ENCODE measurements at places on chromosomes 3 and 15. TPM values are rescaled to one million over a fixed set of nuclear protein-coding genes. Genes with fewer than 3 reads are reported as not detected.
A peak's percentile ranks its signal among the peaks of the same experiment; 100 is the strongest.

GRCh38 chr15:64191971-64192830 is 29.4 kb upstream of the PPIB start:
- H3K27me3 ChIP-seq: no peaks in the 10 kb centered on the region
- H3K27ac ChIP-seq: no peak overlapping the region
- H3K4me1 ChIP-seq: no peaks in the 10 kb centered on the region
- no peak for DNase-seq

- no peak overlapping the region for H3K4me3 ChIP-seq
- no peak overlapping the region for H3K27ac ChIP-seq
- H3K36me3 ChIP-seq: no peaks in the 10 kb centered on the region
Observed at GRCh38 chr3:143613226-143613625, 235.0 kb downstream of the SLC9A9 start.

DNA sequence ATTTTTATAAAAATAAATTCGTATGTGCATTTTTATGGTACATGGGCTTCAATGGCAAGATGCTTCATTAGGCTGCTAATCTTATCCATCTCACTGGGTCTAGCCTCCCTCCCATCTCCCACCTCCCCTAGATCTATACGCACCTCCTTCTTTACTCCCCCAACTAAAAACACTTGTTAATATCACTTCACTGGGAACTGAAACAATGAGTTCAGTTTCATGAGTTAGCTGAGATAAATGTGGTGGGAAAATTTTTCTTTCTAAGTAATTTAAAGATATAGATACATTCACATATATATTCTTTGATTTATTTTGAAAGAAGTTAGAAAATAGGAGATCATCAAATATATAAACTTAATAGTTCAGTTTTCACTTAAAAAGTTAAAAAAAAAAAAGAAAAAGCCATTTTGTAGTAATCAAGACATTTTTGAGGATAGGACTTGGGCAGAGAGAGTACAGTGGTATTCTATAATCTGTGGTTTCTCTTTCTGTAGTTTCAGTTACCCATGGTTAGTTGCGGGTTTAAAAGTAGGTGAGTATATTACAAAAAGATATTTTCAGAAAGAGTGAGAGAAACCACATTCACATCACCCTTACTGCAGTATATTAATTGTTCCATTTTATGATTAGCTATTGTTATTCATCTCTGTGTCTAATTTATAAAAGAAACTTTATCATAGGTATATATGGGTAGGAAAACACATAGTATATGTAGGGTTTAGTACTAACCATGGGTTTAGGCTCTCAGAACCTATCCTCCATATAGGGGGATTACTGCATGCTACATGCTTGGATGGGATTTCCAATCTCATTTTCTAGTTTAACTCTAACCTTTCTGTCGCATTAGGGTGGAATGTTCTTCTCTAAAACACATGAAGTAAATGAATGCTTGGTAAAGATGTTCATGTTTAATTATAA is 316.0 kb upstream of the CBLB start:
- no peaks in the 10 kb centered on the region for H3K4me1 ChIP-seq
- DNase-seq: no peak
- no peaks in the 10 kb centered on the region for H3K36me3 ChIP-seq
- no peak overlapping the region for H3K27ac ChIP-seq
- H3K4me3 ChIP-seq: no peak overlapping the region
- no peaks in the 10 kb centered on the region for H3K27me3 ChIP-seq

- no peak overlapping the region for H3K27ac ChIP-seq
- H3K27me3 ChIP-seq: peaks cover 3% of the 10 kb centered on the region
- no peaks in the 10 kb centered on the region for H3K4me1 ChIP-seq
- no peaks in the 10 kb centered on the region for H3K36me3 ChIP-seq
Observed at GRCh38 chr3:123789760-123790159, 94.4 kb downstream of the MYLK start.

- no peaks in the 10 kb centered on the region for H3K4me1 ChIP-seq
- no peaks in the 10 kb centered on the region for H3K36me3 ChIP-seq
- H3K4me3 ChIP-seq: no peak overlapping the region
Observed at GRCh38 chr15:35514759-35515158, 31.2 kb downstream of the DPH6 start.

DNA sequence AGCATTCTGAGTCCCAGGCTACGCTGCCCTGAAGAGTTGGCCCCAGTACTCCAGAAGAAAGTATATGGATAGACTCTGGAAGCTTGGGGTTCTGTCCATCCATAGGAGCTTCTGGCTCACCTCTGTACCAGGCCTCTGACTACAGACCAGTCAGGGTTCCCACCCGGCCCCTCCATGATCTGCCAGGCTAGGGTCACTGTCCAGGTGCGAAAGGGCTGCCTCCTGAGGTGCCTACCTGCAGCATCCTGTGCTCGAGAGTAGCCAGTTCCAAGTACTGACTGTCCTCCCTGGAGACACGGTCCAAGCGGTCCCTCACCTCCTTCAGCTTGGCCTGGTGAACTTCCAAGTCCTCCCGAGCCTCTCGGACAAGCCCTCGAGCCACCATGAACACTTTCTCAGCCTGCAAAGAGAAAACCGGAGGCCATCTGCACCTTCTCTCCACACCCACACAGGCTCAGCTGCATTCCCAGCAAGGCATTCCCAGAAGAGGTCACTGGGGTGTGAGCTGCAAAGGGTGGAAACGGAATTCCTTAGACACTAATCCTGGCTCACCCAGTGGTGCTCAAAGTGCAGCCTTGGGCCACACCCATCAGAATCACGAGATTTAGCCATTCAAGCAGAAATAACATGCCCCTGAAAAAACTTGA is 3.7 kb upstream of the PLXNB1 start:
- DNase-seq: no peak
- peak overlapping the region; percentile 96 for H3K27ac ChIP-seq
- H3K36me3 ChIP-seq: no peaks in the 10 kb centered on the region
- peaks cover 7% of the 10 kb centered on the region for H3K4me1 ChIP-seq
- H3K4me3 ChIP-seq: no peak overlapping the region

- DNase-seq: no peak
- no peaks in the 10 kb centered on the region for H3K4me1 ChIP-seq
- no peak overlapping the region for H3K27ac ChIP-seq
- H3K27me3 ChIP-seq: no peaks in the 10 kb centered on the region
- H3K4me3 ChIP-seq: no peak overlapping the region
Observed at GRCh38 chr3:61772456-61772855, 211.1 kb downstream of the PTPRG start.

DNA sequence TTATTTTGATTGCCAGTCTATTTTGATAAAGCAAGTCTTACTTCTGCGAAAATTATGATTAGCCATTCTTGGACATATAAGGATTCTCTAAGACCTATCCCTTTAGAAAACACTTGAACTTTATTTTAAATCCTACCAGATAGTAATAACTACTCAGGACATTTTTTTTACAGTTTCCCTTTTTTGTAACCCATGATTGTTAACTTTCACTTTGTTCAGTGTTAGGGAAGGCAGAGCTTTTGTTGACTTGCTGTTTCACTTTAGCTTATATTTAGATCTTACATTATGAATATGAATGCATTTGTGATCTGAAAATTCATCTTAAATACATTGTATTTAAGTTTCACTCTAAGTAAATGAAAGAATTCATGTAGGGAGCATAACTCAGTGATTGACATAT is 167.0 kb downstream of the AKAP13 start:
- H3K36me3 ChIP-seq: no peaks in the 10 kb centered on the region
- no peak for DNase-seq
- H3K4me3 ChIP-seq: no peak overlapping the region
- no peaks in the 10 kb centered on the region for H3K4me1 ChIP-seq
- H3K27ac ChIP-seq: no peak overlapping the region

DNA sequence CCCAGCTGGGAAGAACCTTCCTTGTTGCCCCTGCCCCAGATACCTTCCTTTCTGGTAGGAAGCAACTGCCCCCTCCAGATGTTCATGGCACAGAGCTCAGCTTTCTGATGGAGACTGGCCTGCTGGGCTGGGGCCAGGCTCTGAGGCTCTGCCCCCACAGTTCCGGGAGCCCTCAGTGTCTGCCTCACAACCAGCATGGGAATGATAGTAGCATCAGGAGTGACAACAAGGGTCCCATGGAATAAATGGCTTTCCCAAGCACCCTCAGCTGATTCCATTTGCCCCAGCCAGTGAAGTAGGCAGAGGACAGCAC is 65.6 kb upstream of the IQSEC1 start:
- H3K27ac ChIP-seq: no peak overlapping the region
- no peaks in the 10 kb centered on the region for H3K4me1 ChIP-seq
- H3K4me3 ChIP-seq: no peak overlapping the region
- no peak for DNase-seq
- H3K27me3 ChIP-seq: peaks cover 2% of the 10 kb centered on the region

DNA sequence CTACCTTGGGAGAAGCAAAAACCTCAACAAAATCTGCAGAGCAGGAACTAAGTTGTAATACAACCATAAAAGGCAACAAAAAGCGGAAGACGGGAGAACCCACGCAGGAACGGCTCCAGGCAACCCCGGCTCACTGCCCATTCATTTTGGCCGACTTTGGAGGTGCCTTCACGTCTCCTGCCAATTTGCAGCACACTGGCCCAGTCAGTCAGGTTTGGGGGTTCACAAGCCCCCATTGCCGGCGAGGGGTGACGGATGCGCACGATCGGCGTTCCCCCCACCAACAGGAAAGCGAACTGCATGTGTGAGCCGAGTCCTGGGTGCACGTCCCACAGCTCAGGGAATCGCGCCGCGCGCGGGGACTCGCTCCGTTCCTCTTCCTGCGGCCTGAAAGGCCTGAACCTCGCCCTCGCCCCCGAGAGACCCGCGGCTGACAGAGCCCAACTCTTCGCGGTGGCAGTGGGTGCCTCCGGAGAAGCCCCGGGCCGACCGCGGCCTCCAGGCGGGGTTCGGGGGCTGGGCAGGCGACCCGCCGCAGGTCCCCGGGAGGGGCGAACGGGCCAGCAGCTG is 463 bp downstream of the TERC start:
- peak; percentile 40 for DNase-seq
- peak overlapping the region; percentile 97 for H3K27ac ChIP-seq
- no peaks in the 10 kb centered on the region for H3K27me3 ChIP-seq

GRCh38 chr15:25582886-25583285 is 144.1 kb upstream of the UBE3A start:
- no peaks in the 10 kb centered on the region for H3K4me1 ChIP-seq
- H3K4me3 ChIP-seq: no peak overlapping the region
- H3K36me3 ChIP-seq: no peaks in the 10 kb centered on the region
- H3K27me3 ChIP-seq: no peaks in the 10 kb centered on the region
- DNase-seq: no peak

GRCh38 chr3:107604057-107604822 is 81.5 kb downstream of the BBX start:
- H3K4me1 ChIP-seq: no peaks in the 10 kb centered on the region
- no peak overlapping the region for H3K4me3 ChIP-seq
- H3K36me3 ChIP-seq: no peaks in the 10 kb centered on the region
- no peak for DNase-seq
- no peak overlapping the region for H3K27ac ChIP-seq

GRCh38 chr15:60660290-60661051 is 181.5 kb upstream of the ICE2 start:
- no peak for DNase-seq
- H3K27me3 ChIP-seq: no peaks in the 10 kb centered on the region
- no peak overlapping the region for H3K4me3 ChIP-seq
- no peaks in the 10 kb centered on the region for H3K4me1 ChIP-seq
- no peak overlapping the region for H3K27ac ChIP-seq

- H3K27me3 ChIP-seq: no peaks in the 10 kb centered on the region
- DNase-seq: no peak
- no peaks in the 10 kb centered on the region for H3K4me1 ChIP-seq
- H3K27ac ChIP-seq: no peak overlapping the region
- H3K36me3 ChIP-seq: no peaks in the 10 kb centered on the region
- no peak overlapping the region for H3K4me3 ChIP-seq
Observed at GRCh38 chr3:70855149-70855548, 542.7 kb upstream of the MDFIC2 start.

GRCh38 chr15:94387849-94388441 is 156.6 kb downstream of the MCTP2 start:
- H3K4me1 ChIP-seq: no peaks in the 10 kb centered on the region
- H3K27ac ChIP-seq: no peak overlapping the region
- H3K4me3 ChIP-seq: no peak overlapping the region
- H3K27me3 ChIP-seq: no peaks in the 10 kb centered on the region
- no peak for DNase-seq

DNA sequence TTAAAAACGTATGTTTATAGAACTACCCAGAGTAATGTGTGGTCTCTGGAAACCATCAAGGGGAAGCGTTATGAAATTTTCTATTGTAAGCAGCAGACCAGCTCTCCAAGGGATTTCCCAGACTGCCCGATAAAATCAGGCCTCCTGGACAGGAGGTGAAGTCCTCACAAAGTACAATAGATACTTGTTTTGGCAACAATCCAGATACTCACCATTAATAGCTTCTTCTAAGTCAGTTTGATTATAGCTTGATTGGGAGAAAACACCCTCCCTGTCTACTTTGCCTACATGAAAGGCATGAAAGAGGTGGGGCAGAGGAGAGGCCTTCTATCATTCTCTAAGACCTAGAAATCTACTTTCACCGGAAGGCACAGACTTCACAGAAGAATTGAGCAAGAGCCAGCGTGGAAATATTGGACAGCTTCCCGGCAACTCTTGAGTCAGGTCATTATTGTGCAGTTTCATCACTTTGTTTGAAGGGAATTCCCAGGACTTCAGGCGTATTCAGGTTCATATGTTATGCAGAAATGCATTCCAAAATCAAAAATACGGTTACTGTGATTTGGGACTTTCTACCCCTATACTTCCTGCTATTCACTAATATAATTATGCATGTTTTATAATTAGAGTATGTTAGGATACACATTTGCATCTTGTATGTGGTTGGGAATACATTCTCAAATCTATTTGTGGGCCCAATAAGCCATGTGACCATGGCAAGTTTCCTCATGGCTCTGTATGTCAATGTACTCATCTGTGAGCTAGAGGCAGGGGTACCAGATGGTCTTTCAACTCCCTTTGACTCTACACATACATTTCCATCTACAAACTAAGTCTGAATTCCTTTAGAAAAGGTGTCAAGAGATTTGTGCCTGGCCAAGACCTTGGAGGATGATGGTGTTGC is 103.5 kb downstream of the CD47 start:
- H3K27me3 ChIP-seq: no peaks in the 10 kb centered on the region
- H3K36me3 ChIP-seq: no peaks in the 10 kb centered on the region
- peak; percentile 87 for DNase-seq
- no peak overlapping the region for H3K4me3 ChIP-seq
- peak overlapping the region; percentile 36 for H3K27ac ChIP-seq
- H3K4me1 ChIP-seq: no peaks in the 10 kb centered on the region

DNA sequence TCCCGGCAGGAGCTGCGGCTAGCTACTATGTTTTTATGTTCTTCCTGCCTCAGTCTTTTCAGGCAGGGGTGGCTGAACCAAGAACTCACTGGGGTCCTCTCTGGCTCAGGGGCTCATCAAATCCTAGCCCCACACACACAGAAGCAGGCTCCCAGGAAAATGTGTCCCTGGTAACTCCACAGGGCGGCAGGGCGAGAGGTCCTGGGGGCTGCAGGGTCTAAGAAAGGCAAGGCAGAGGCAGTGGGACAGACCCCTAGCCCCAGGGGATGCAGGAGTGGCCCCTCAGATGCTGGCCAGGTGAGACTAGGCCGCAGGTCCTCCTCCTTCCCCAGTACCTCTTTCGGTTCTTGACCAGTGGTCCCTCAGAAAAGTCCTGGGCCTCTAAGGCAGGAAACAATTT is 48.9 kb downstream of the PTH1R start:
- peaks cover 8% of the 10 kb centered on the region for H3K4me1 ChIP-seq
- H3K4me3 ChIP-seq: no peak overlapping the region
- peaks cover 23% of the 10 kb centered on the region for H3K36me3 ChIP-seq
- no peak overlapping the region for H3K27ac ChIP-seq
- no peak for DNase-seq
- H3K27me3 ChIP-seq: no peaks in the 10 kb centered on the region

The SLC41A3 gene
- 32.2 TPM for total RNA-seq

The CFAP100 gene
- 2.3 TPM for total RNA-seq

The NRROS gene
- 5.5 TPM for total RNA-seq

The VPS18 gene
- 39.0 TPM for total RNA-seq

The BCL2A1 gene
- total RNA-seq: 0.57 TPM

The PTX3 gene
- 0.97 TPM for total RNA-seq

The CCDC39 gene
- not detected for total RNA-seq

The MKRN2OS gene
- 1.0 TPM for total RNA-seq

The GNAT1 gene
- not detected for total RNA-seq

The SEC11A gene
- total RNA-seq: 91.2 TPM

The INAFM2 gene
- 18.7 TPM for total RNA-seq
